HL-60 (cell line): ENCODE measurements at places on chromosomes 6 and 20.
A peak's percentile ranks its signal among the peaks of the same experiment; 100 is the strongest.

DNA sequence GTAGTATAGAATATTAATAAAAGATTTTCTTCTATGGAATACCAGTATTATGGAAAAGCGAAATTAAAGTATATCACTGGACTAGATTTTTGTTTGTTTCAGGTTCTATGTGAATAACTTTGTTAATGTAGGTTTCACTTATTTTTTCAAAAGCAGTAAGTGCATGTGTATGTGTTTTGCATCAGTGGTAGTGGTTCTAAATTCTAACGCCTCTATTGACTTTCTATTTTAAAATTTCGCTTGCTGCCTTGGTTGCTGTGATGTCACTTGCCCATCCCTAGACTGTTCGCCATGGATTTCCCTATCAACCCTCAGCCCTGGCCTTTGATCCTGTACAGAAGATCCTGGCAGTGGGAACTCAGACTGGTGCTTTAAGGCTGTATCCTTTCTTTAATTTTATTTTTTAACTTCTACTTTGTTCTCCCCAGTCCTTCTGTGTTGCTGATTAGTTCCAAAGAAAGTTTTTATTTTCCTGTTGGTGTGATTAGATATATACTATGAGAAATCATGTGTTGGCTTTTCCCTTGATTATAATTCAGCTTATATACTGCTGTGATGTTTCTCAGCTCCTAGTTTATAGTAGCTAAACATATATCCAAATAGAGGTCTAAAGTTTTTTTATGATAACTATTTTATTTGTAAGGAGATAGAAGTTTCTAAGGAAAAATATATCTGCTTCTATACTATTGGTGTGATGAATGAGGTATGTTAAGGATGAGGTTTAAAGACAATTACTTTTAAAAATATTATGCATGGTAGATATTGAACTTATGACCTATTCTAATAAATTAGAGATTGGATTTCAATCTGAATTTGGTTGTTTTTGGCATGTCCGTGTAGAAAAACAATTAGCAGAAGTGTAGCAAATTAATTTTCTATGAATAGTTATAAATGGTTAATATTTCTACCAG, 1.7 kb downstream of the STXBP5 start:
- DNase-seq, result no peak

GRCh38 chr20:49785149-49785851, 27.3 kb upstream of the SLC9A8 start:
- no peak for DNase-seq

GRCh38 chr20:47727170-47727880, 58.0 kb downstream of the SULF2 start:
- DNase-seq, result peak; percentile 100

DNA sequence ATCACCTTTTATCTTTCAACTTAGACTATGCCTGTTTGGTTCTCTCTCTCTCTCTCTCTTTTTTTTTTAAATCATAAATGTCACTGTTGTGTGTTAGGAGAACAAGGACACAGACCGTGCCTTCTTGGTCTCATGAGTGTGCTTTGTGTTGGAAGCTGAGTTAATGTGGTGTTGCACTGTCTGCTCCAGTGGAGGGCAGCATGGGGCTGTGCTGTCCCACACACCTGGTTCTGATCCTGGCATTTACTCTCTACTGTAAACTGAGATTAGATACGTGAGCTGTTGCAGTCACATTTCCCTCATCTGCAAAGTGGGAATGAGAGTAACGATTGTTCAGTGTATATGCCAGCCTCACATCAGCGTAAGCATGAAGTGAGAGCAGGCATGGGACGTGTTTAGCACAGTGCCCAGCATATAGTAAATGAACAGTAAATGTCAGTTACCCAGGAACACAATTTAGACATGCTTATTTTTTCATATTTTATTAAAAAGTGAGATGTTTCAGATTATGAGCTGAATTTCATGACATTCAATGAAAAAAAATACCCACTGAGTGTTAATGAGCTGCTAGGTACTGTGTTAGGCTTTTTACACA, 161.1 kb downstream of the FARS2 start:
- DNase-seq, result no peak

DNA sequence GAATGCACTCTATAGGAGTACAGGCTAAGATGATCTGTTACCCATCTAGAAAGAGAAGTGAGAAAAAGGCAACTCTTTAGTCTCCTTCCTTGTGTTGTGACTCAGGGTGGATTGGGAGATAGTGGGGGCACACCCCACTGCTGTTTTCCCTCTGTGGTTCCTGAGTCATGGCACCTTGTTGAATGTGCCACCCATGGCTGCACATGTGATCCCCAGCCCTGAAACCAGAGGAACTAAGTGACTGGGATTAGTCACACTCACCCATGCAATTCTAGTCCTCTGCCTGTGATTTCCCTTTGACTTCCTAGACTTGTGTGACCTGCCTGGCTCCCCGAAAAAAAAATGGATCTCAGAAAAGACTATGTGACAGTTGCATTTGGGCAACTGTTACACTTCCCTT, 48.6 kb upstream of the HTR1B start:
- DNase-seq, result no peak

DNA sequence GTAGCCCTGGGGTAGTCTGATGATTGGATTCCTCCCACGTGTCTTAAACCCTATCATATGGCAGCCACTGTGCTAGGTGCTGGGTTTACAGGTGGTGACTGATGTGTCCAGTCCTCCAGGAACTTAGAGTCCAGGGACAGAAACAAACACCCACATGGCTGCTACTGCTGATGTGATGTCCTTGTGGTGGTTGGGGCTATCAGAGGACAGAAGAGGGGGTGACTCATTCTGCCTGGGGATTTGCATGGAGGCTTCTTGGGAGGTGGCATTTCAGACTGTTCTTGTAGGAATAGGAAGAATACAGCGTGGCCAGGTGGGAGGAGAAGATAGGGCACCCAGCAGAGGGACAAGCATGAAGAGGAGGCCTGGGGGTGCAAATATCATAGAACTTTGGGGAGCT, 9.8 kb downstream of the RAET1G start:
- no peak for DNase-seq

GRCh38 chr6:101614774-101615173, 221.3 kb downstream of the GRIK2 start:
- DNase-seq, result no peak

DNA sequence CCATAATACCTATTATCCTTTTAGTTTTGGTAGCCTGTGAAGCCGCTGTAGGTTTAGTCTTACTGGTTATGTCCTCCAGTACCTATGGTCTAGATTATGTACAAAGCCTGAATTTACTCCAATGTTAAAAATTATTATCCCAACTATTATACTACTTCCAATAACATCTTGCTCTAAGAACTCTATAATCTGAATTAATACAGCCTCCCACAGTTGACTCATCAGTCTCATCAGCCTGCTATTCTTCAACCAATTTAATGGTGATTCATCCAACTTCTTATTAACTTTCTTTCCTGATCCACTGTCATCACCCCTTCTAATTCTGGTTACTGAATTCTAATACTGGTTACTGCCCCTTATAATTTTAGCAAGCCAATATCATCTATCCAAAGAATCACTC, 370.3 kb upstream of the OPRM1 start:
- no peak for DNase-seq

DNA sequence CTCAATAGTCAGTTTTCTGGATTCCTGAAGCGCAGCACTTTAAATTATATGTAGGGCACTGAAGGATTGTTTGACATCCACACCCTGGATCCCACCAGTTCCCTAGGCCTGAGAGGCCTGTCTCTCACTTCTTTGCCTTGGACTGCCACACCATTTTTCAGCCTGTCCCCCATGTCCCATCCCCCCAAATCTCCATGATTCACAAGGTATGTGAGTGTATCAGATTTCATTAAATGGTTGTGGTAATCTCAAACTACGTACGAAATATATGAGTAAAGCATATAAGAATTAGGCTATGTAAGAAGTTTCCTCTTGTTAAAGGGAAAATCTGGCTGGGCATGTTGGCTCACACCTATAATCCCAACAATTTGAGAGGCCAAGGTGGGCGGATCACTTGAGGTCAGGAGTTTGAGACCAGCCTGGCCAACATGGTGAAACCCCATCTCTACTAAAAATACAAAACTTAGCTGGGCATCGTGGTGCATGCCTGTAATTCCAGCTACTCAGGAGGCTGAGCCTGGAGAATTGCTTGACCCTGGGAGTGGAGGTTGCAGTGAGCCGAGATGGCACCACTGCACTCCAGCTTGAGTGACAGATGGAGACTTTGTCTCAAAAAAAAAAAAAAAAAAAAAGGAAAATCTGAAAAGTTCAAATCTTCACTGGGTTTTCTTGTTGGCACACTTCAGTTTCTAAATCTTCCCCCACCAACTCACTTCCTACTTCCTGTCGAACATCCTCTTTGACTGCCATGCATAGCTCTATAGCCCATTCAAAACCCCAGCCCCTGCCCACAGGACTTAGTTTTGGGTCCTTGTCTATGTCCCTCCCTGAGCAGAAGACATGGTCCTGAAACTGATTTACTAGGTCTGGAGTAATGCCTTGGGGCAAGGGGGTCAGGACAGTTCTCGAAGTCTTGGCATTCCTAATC, 97.3 kb upstream of the SHLD1 start:
- DNase-seq, result peak; percentile 46

- DNase-seq, result peak; percentile 49
Measured at GRCh38 chr20:41316602-41317545, 657 bp downstream of the ZHX3 start.

DNA sequence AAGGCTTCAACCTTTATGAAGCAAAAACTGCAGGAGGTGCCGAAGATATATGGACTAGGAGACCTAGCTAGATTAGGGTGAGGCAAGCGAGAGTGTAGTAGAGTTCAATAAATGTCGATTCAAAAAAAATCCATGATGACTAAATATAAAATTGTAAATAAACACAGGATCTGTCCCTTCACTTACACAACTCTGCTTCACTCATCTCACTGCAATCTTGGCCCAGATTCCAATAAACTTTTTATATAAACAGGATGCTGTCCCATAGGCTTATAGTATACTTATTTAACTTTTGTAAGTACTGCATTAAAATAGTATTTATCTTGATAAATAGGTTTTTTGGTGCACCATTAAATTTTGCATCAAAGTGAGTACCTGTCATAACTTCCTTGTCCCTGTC, 648.4 kb upstream of the NRSN1 start:
- no peak for DNase-seq

DNA sequence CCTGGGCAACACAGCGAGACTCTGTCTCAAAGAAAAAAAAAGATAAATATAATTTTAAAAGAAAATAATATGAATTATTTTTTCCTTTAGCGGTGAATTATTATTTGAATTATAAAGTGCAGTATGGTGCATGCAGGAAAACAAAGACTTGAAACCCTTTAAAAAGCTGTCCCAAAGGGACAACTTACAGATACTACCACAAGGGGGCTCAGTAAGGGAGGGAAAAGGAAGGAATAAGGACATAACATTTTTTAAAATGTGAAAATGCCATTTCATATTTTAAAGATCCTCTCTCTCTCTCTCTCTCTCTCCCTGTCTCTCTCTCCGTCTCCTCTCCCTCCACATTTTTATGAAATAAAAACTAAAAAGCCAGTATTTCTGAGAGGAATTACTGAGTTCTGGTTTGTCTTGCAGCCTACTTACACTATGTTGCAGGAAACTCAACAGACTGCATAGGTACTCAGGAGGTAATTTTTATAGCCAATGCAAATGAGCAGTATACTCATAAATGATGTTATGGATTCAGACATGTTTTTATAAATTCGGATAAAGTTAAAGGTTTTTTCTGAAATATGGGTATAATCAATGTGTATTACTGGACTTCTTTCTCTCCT, 455.0 kb upstream of the GJE1 start:
- DNase-seq, result no peak

- DNase-seq, result peak; percentile 37
Measured at GRCh38 chr20:21505810-21506530, 7.9 kb downstream of the NKX2-2 start.

GRCh38 chr6:31116661-31117385, 2.2 kb downstream of the PSORS1C1 start:
- no peak for DNase-seq

DNA sequence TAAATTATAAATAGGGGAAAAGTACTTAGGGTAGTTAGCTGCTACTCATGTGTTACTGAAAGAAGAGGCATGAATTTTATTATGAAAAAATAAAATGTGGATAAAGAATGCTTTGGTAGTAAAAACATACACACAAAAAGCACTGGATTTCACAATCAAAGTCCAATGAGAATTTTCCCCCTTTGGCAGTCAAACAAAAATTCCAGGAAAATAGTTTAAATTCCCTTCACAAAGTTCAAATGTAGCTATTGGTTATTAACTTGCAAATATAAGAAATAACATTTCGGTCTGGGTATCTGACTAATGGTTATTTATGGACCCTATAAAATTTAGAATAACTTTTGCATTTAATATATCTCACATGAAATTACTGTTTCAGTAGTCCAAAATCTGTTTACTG, 210.4 kb downstream of the FOXC1 start:
- no peak for DNase-seq

- DNase-seq, result no peak
Measured at GRCh38 chr20:52896348-52896747, 75.8 kb upstream of the TSHZ2 start.

DNA sequence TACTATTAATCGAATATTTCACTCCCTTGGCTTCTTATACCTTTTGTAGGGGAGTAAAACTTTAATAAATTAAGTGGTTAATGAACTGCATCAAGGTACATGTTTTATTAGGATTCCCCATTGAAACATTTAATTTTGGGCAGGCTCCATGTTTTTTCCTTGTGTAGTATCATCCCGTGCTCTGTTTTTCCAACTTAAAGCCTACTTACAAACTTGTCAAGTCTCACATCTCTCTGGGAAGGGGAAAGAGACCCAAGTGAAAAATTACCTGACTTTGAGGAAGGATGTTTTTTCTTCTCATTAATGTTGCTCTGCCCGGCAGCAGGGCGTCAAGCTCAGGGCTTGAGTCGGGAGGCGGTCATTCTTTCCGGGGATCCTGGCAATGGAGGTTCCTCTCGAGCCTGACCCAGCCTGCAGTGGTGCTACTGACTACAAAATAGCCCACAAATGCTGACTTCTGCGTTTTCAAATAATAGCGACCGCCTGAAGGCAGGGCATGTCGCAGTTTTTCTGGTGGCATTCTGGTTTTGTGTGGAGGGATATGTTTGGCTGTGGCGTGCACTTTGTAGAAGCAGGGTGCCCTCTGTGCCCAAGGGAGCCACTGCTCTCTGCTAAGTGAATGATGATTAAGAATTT, 2.4 kb downstream of the DSP start:
- DNase-seq, result no peak

DNA sequence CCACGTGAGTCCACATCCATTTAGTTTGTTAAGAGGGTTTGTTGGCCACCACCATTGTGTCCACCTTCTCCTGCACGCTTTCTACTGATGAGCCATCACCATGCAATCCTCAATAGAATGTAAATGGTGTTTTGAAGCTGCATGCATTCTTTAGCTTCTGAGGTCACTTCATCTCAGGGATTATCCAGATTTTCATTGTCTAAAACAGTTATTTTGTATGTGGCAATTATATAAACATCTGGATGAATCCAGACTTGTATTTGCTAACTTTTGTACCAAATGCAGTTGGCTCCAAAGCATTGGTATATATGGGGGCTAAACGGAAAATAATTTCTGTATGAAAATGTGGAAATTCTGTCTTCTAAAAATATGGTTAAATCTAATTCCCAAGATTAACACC, 231.2 kb upstream of the ARID1B start:
- DNase-seq, result no peak
